ENCODE measurements at places on chromosomes 1 and 21. TPM values are rescaled to one million over a fixed set of nuclear protein-coding genes. Genes with fewer than 3 reads are reported as not detected.

Gene RGS4
- total RNA-seq, result 1.2 TPM

Gene RNASEL
- total RNA-seq, result 0.33 TPM

Gene S100A3
- total RNA-seq, result 1.3 TPM

Gene PAFAH2
- 13.9 TPM for total RNA-seq

Gene ALDH9A1
- 124 TPM for total RNA-seq

Gene MNDA
- total RNA-seq, result not detected

Gene TMEM51
- total RNA-seq, result 10.4 TPM

All from dermis lymphatic vessel endothelial cell (primary cell).